C1 segment of cervical spinal cord (tissue), 14 donors: ENCODE measurements at places on chromosomes 7 and 10.

DNA sequence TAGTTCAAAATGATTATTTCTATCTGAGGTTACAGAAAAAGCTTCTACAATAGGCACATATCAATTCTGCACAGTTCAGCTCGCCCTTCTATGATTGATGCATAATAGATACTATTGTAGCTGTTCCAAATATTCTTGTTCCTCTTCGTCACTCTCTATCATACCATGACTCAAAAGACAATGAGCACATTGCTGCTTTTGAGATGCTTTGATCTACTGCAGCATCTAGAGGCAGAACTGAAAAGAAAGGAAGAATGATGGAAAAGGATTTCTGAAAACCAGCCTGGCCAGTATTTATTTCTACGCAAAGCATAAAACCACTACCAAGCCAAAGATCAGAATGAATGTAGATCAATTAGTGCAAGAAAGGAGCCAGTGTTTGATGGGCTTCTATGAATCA lies 59.3 kb upstream of the PLXDC2 start:
- DNase-seq: no peak

GRCh38 chr10:113788604-113789083 lies 37.2 kb downstream of the PLEKHS1 start:
- no peak for DNase-seq

DNA sequence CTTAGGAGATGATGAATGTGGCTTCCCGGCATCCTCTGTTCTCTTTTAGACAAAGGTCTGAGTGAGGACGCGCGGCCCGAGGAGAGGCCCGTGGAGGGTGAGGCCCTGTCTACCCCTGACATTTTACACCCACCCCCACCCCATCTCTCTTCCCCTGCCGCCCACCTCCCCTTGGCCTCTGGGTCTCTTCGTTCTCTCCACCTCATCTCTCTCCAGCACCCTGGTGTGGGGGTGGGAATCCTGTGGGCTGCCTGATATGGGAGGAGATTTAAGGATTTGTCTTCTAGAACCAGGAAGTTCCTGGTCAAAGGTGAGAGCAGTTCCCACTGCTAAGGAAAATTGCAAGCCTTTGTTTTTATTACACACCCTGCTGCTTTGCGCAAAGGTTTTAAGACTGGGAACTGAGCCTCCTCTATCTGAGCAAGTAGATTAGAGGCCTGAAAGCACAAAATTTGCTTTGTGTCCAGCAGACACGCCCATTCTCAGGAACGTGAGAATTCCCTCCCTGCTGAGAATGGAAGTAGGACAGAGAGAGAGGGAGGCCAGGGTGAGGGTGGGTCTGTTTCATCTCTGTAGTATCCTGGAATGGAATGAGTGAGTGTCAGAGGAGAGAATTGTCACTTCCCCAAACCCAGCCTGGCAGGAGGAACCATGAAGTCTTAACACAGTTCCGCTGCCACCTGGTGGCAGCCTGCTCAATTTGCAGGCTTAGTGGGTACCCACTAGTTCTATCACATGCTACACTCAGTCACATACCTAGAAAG lies 91.2 kb downstream of the GTF2IRD1 start:
- DNase-seq: no peak

DNA sequence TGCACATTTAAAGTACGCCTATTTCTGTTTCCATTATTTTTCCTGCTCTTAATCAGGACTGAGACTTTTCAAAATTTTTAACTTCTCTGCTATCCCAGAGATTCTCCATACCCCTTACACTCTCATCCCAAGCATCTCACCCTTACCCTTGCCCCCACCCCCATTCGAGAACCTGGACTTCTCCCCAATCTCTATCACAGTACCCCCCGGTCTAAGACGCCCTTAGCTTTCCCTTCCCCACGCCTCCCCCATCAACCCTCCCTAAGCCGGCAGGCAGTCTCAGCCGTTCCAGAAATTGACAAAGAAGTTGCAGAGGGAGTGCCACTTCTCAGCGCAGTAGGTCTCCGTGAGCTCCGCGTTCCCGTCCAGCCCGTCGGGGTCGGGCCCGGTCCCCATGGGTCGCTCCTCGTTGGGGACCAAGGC lies 1.4 kb downstream of the FGFBP3 start:
- no peak for DNase-seq

DNA sequence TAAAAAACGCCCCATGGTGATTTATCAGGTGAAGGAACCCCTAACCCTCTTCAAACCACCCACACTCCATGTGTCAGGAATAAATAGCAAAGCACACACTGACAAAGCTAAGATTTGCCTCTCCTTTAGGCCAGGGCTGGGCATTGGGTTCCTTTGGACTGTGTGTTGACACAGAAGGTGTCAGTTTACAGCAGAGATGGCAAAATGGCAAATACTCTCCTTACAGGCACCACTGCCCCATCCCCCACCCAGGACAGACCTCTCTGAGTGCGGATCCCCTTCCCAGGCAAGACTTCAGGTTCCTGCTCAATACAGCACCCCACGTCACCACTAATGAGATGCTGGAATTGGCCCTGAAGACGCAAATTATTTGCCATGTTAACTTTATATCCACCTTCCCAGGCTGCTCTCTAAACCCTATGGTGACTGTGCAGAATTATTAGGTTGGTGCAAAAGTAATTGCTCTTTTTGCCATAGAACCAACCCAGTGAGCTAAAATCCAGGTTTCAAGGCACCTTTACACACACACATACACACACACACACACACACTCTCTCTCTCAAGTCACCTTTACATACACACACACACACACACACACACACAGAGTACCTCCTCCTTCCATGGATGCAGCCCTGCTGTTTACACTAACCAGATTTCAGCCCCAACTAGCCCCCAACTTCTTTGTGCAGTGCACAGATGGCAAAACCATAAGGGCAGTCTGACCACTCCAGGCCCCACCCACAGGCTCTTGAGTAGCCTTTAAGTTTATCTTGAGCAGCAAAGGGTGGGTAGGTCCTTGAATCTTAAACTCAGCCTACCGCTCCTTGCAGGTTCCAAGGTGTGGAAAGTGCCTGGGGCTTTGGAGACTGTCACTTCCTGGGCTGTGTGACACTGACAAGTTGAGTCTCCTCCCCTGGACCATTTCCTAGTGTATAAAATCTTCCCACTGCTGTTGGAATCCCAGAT lies 4.0 kb upstream of the ZCCHC24 start:
- DNase-seq: no peak

DNA sequence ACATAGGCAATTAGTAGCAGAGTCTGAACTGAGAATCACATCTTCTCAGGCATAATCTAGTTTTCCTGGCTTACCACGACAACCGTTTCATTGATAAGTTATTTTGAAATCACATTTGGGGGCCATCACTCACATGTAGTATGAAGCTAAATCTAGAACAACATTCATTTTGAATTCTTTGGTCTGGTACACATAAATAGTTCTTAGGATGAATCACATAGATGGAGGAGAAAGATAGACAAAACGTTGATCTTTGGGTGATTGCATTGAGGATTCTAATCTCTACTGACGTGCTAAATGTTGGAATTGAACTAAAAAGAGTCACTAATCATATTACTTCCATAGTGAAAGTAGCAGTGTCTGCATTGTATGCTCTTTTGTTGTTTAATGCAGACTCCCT lies 1022.6 kb downstream of the LRMDA start:
- no peak for DNase-seq

- DNase-seq: no peak
These were observed 13.3 kb downstream of the RET start for GRCh38 chr10:43090188-43090587.

- DNase-seq: peak; percentile 84
These were observed 190.9 kb downstream of the REEP3 start for GRCh38 chr10:63711867-63712716.

- DNase-seq: no peak
These were observed 329.7 kb upstream of the POM121L12 start for GRCh38 chr7:52705768-52706167.

DNA sequence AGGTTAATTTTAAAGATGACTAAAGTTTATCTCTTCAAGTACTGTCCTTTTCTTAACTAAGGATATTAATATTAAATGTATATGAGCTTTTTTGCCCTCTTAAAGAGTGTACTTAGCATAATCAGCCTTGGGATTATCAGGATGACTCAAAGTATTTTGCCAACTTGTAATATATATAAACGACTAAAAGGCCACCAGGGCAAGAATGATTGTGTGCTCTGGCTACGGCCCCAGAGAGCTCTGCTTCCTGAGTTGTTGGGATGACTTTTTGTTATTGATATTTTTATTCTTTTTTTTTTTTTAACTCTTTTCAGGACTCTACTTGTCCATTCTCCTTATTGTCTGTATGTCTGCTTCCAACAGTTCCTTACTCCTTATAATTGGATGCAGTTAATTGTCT lies 14.8 kb upstream of the CHRM2 start:
- DNase-seq: no peak

- DNase-seq: no peak
These were observed 29.6 kb upstream of the ATXN7L1 start for GRCh38 chr7:105905910-105906568.

- no peak for DNase-seq
These were observed 51.4 kb downstream of the HECW1 start for GRCh38 chr7:43163885-43164284.

DNA sequence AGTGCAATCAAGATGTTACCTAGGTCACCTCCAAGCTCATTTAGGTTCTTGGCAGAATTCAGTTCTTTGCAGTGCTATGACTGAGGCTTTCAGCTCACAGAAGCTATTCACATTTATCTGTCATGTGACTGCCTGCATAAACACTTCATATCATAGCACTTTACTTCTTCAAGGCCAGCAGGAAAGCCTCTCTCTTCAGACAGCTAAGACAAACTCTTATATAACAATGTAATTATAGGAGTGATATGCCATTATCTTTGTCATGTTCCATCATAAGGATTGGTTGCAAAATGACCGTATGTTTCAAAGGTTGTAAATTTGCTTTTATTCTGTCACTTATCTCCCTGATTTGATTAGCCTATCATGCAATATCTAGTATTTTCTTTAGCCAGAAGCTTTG lies 78.8 kb upstream of the TMEM196 start:
- DNase-seq: no peak

DNA sequence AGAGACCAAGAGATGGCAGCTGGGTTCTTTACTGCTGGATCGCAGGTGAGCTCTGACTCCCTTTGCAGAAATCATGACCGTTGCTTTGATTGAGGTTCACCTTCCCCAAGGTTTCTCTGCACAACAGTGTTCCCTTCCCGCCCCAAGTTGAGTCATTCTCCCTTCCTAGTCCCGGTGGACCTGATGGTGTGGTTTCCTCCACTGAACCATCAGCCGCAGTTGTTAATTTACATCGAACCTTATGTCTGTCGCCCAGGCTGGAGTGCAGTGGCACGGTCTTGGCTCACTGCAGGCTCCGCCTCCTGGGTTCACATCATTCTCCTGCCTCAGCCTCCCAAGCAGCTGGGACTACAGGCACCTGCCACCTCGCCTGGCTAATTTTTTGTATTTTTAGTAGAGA lies 5.8 kb downstream of the ZSCAN25 start:
- DNase-seq: no peak

- no peak for DNase-seq
These were observed 199.5 kb downstream of the GPAM start for GRCh38 chr10:111984057-111984456.

- no peak for DNase-seq
These were observed 85.8 kb downstream of the HIF1AN start for GRCh38 chr10:100621360-100622205.

GRCh38 chr10:78408671-78409472 lies 375.2 kb downstream of the RPS24 start:
- peak; percentile 81 for DNase-seq

DNA sequence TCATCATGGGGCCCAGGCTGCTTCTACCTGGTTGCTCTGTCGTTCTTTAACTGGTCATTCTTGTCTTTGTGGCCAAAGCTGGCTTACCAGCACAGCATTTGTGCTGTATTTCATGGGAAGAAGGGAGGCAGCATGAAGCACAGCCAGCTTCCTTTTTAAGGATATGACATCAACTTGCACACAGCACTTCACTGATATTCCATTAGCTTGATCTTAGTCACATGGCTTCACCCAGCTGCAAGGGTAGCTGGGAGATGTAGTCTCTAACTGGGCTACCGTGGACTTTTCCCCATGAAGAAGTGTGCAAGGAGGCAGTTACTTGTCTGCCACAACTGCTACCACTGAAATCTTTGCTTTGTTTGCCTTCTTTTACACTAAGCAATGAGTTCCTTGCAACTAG lies 525.2 kb downstream of the LRMDA start:
- DNase-seq: no peak

DNA sequence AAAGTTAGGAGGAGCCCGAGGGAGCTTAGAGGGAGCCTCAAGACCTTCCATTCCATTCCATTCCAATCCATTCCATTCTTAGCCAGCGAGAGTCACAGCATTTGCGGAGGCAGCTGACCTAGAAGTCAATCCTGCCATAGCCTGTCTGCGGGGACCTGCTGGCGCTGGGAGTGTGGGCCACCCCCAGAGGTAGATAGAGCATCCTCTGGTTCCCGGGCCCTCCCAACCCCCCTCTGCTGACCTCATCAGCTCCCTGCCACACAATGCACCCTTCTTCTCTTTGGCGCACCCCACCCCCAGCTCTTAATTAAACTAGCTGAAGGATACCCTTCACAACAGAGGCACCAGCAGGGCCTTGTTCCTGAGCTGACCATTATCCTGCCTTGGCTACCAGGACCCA lies 152.5 kb upstream of the ZMIZ1 start:
- peak; percentile 37 for DNase-seq

- no peak for DNase-seq
These were observed 13.4 kb downstream of the CHUK start for GRCh38 chr10:100216006-100216405.

GRCh38 chr10:72814099-72814790 lies 79.3 kb upstream of the OIT3 start:
- DNase-seq: no peak

DNA sequence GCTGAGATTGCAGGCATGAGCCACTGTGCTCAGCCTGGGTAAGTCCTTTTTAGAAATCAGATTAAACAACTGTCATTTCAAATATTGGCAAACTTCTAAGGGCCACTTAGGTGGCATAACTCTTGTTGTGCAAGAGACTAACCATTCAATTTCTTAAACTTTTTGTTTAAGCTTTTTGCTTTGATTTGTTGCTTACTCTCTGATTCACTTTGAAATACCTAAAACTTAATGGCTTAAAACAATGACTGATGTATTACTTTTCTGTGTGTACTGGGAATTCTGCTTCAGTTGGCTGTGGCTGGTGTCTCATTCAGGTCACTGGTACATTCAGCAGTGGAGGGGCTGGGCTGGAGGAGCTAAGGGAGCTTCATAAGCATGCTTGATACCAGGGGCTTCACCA lies 28.9 kb downstream of the ZNF25 start:
- DNase-seq: no peak

DNA sequence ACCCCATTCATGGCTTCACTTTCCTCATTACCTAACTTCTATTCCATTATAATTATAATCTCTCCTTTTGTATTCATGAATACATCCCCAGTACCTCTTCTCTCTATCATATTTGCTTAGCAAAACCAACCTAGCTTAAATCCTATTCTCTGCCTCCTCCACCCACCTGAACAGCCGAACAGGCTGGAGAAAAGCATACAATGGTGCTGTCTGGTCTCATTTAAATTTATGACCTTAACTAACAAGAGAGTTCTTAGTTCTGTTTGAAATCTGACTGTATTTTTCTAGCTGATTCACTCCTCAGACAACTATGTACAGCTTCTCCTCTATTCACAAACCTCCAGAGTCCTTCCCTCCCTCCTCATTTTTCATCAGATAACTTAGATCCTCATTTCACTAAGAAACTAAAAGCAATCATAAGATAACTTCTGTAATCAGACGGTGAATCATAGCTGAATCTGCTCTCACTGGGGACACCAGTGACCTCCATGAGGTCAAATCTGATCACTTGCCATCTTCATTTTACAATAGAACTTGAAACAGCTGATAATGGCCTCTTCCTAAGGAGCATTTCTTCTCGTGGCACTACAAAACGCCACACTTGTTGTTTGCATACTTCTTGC lies 233.9 kb upstream of the AOAH start:
- no peak for DNase-seq

- no peak for DNase-seq
These were observed 3.6 kb upstream of the MXI1 start for GRCh38 chr10:110203500-110204455.
